T-helper 22 cell (primary cell): ENCODE measurements at places on chromosomes 2 and 18.

DNA sequence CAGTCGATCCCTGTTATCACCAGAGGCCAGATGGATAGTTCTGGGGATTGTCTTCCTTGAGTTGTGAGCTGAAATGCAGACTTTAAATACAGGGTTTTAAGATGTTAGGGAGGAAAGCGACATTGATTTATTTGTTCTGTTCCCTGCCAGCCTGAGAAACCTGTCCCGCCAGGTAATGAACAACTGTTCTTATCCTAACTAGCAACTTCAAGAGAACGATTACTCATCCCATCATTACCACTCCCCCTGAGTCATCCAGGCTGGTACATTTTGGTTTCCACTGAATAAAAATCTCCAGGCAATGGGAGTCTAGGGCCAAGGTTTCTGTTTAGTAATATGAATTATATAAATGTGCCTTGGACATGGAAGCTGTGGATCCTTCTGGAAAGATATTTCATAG is 131.2 kb downstream of the LYPD6B start:
- DNase-seq: no peak

- DNase-seq: no peak
These were observed 36.4 kb downstream of the TSN start for GRCh38 chr2:121791801-121792221.

DNA sequence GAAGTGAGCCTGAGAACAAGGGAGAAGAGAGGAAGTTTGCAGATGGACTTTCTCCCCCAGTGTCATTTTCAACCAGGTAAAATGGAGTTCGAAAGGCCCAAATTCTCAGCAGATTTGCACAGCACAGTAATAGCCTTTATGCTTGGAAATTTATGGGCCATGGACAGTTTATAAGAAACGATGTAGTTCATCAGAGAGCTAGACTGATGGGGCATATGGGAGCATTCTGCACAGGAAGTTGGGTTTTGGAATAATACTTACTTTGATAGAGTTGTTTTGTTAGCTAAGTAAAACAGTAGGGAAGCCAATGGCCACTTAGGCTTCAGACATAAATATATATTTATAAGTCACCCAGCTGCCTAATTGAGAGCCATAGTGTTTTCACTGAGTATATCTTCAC is 169.4 kb downstream of the MEIS1 start:
- DNase-seq: no peak

- no peak for DNase-seq
These were observed 14.3 kb downstream of the MAP3K2 start for GRCh38 chr2:127373362-127374083.

DNA sequence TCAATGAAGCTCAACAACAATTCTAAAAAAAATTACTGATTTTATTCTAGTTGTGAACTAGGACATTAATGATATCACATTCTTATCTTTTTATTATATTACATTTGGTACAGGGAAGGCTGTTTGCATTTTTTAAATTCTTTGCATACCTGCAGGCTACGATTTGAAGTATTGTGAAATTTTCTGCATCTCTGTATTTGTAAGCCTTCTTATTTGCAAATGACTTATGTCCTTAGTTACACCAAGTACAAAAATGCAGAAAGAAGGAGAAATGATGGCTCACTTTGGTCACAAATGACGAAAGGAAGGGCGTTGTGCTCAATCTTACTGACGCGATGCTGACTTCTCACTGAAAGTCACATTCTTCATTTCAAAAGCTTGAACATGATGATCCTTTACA is 227.5 kb upstream of the SOX11 start:
- no peak for DNase-seq

- no peak for DNase-seq
These were observed 411.2 kb upstream of the CHAC2 start for GRCh38 chr2:53356291-53356905.

GRCh38 chr2:241894056-241894641 is 24.6 kb downstream of the RTP5 start:
- no peak for DNase-seq

DNA sequence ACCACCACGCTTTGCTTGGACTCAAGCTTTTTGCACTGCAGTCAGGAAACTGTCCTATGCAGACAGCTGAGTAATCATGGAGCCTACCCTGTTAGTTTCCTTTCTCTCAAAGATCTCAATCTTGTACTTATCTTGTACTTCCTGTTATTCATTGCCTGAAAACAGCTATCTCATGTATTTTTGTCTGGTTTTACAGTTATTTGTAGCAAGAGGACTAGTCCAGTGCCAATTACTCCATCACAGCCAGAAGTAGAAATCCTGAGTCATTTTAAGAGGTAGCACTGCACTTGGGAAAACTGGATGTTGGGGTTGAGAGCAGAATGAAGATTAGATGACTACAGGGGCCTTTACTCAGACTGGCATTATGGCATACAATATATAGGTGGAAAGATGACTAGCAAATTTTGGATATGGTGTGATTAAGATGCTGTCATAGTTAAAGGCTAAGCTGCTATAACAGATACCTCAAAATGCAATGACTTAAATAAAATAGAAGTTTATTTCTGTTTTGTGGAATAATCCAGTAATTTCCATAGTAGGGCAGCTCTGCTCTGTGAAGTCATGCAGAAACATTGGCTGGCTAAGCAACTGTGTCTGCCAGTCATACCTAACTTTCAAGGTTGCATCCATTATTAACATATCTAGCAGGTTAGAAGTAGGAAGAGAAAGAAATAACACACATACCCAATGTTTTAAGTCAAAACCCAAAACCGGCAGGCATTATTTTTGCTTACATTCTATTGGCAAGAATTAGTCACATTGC is 21.1 kb upstream of the CHMP3 start:
- DNase-seq: no peak

DNA sequence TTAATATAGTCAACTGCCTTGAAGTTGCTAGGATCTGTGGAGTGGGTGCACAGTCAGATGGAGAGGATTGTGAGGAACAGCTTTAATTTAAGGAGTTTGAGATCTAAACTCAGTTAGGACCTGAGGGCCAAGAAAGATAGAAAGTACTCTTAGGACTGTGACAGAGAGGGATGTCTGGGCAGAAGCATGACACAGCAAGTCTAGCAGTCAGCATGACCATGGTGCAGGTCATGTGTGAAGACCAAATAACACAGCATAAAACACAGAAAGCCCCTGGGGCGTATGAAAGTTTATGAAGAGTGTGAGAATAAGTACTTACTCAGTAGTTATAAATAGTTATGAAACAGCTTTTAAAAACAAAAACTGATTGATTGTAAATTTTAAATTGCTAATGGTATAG is 107.2 kb downstream of the GALNT1 start:
- DNase-seq: no peak

GRCh38 chr18:77249569-77250500 is at the start of gene GALR1:
GALR1 (plus strand) TSS chr18:77249848; CDS start chr18:77250549, 701 bp downstream.
- DNase-seq: no peak

- DNase-seq: no peak
These were observed 402.9 kb downstream of the PARD3B start for GRCh38 chr2:204948024-204948763.

DNA sequence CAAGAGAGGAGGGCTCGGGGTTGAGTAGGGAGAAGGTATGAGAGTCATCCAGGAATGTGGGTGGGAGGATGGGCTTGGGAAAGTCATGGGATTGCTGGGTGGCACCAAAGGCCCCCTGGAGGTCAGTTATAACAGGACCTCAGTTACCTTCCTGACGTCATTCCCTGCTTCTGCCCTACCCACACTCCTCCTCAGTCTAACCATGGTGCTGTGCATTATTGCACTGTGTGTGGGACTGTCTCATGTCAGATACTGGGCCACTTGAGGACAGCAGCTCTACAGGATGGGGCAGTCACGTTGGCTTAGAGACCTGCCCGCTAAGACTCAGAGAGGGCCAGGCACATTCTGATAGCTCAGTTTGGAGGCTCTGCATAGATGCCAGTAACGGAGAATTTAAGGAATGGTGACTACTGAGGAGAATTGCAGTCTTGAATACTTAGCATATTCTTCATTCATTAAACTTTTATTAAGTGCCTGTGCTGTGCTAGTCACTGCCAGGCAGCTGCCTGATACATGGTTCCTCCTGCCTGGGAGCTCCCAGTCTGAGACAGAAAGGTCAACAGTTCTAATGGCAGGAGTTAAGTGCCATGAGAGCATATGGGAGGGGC is 90.5 kb downstream of the LAMA3 start:
- no peak for DNase-seq

DNA sequence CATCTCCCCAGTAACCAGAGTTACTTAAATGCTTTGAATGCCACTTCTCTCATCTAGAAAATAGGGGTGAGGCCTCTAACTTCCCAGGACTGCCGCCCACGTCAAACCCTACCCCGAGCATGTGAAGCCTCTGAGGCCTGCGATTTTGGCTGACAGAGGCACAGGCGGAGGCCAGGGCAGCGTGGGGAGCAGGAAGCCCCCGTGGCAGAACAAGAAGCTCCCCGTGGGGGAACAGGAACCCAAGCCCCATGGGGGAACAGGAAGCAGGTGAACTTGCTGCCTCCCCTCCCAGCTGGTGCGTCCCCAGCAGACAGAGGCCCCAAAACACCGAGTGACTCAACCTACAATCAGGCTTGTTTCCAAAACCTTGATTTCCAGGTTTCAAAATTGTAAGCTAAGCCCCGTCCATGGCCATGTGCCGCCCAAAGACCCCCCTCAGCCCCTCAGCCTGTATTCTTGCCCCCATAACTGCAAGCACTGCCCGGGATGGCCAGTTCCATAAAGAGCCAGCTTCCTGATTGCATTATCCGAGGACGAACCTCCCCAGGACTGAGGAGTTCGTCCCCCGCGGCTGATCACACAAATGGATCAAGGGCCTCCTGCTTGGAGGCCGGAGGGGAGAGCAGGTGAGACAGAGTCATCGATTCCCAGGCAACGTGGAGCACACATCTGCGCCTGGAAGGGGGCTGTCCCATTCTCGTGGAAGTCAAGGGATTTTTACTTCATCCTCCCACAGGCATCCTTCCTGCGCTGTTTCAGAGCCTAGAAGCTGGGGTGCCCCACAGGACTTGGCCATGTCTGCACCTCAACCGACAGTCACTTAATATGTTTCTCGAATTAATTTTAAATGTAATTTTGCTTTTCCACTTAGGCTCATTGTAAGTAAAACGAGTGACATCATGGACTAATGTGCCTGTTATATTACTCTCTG is 36.3 kb upstream of the CTDP1 start:
- no peak for DNase-seq

DNA sequence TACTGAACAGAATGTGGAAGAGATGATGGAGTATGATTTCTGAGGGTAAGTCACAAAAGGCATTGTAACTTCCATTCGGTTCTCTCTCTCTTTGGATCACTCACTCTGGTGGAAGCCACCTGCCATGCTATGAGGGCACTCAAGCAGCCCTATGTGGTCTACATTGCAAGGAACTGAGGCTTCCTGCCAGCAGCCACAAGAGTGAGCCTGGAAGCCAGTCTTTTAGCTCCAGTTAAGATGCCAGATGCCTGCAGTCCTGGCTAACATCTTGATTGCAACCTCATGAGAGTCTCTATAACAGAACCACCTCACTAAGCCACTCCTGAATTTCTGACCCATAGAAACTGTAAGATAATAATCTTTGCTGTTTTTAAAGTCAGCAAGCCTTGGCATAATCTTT is 935.7 kb downstream of the LRP1B start:
- no peak for DNase-seq

DNA sequence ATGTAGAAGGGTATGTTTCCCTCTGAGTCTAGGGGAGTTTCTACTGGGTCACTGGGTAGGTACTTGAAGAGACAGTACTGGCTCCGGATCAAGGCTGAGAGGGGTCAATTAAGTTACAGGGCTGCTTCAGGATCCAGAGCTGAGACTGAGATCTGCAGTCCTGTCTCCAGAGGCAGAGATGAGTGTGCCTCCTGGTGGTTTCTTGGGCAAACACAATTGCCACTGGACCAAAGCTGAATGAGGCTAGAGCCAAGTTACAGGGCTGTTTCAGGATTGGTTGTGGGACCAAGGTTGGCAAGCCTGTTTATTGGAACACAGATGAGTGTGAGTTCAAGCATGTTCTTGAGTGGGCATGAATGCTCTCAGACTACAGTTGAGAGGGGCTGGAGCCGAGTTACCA is 157.9 kb downstream of the ADCYAP1 start:
- no peak for DNase-seq

- no peak for DNase-seq
These were observed 109.0 kb upstream of the CELF4 start for GRCh38 chr18:37674570-37674969.

- no peak for DNase-seq
These were observed 14.0 kb downstream of the TMEM127 start for GRCh38 chr2:96251721-96252292.

DNA sequence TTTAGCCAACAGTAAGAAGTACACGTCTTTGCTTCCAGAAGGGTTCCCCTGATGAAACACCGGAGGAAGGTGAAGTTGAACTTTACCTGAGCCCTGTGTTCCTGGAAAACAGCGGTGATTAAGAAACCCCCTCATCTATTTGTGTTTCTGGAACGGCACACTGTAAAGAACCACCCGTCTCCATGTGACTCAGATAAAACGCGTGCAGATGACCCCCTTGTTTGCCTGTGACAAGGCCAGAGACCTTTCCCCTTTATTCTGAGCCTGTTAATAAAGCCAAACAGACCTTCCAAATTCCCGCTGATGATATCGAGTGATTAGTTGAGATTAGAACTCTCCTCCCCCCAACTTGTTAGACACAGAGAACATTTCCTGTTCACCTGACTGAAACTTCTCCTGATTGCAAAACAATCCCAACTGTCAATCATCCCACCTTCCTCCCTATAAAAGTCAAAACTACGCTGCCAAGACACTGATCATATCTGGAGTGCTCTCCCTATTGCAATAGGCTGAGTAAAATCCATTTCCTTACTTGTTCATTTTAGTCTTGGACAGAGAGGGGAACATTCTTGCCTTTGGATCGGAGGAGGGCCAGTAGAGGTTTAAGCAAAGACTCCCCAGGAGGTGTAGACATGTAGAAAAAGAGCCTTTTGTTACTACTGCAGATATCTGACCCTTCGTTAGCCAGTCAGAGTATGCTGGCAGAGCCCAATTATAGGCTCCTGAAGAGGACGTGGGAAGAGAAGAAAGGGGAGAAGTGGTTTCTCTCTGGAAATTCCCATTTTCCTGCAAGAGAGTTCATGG is 914 bp upstream of the IWS1 start:
- no peak for DNase-seq

DNA sequence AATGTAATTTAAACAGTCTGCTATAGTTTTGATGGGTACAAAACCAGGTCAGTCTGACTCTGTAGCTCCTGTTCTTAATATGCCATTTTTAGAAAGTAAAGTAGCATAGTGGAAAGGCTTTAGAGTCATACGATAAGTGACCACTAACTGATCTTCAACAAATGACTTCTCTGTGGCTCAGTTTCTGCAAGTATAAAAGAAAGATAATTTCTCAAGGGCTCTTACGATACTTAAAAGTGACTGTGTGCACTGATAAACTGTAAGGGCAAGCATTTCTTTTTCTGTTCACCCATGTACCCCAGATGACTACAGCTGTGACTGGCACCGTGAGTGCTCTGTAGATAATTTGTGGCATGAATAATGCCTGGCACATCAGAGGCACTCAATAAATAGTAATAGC is 178.7 kb downstream of the LCLAT1 start:
- DNase-seq: no peak
